ENCODE measurements at places on chromosomes 4 and X.
A peak's percentile ranks its signal among the peaks of the same experiment; 100 is the strongest.

GRCh38 chr4:70759126-70759525, 37.4 kb downstream of the RUFY3 start:
- H3K4me3 ChIP-seq: no peak overlapping the region
- H3K27ac ChIP-seq: no peak overlapping the region
- no peaks in the 10 kb centered on the region for H3K27me3 ChIP-seq
- H3K36me3 ChIP-seq: no peaks in the 10 kb centered on the region
- no peak for DNase-seq

DNA sequence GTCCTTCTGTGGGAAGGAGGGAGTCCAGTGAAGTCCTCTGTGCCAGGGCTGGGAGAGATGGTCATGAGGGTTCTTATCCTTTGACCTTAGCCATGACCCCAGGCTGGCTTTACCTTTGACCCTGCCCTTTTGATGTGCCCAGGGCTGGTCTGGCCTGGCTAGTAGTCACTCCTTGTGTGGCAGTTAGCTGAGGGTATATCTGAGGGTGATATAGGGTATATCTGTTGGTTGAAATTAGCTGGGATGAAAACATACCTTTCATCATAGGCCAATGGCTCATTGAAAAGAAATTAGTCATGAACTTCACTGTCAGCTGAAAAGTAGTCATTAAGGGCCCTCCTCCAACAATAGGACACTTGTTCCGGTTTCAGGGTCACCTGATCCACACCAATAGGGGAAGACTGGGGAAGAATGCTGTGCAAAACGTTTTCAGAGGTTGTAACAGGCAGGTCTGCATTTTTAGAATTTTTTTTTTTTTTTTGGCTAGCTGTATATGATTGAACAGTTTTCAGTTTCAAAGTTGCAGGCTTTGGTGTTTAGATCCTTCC, 74.6 kb upstream of the STOX2 start:
- H3K36me3 ChIP-seq: no peaks in the 10 kb centered on the region
- no peak overlapping the region for H3K4me3 ChIP-seq
- no peaks in the 10 kb centered on the region for H3K4me1 ChIP-seq
- H3K27ac ChIP-seq: no peak overlapping the region
- DNase-seq: no peak

GRCh38 chr4:67436742-67437141, 108.6 kb downstream of the CENPC start:
- H3K27ac ChIP-seq: no peak overlapping the region
- H3K4me1 ChIP-seq: no peaks in the 10 kb centered on the region
- DNase-seq: no peak
- no peaks in the 10 kb centered on the region for H3K36me3 ChIP-seq
- no peak overlapping the region for H3K4me3 ChIP-seq

GRCh38 chr4:76300012-76300411, 6.5 kb upstream of the STBD1 start:
- H3K27me3 ChIP-seq: no peaks in the 10 kb centered on the region
- DNase-seq: no peak
- peaks cover 10% of the 10 kb centered on the region for H3K4me1 ChIP-seq
- no peaks in the 10 kb centered on the region for H3K36me3 ChIP-seq

GRCh38 chrX:113548308-113549015, 707.8 kb upstream of the AMOT start:
- no peak for DNase-seq
- no peaks in the 10 kb centered on the region for H3K4me1 ChIP-seq
- H3K4me3 ChIP-seq: no peak overlapping the region
- no peaks in the 10 kb centered on the region for H3K27me3 ChIP-seq
- H3K36me3 ChIP-seq: no peaks in the 10 kb centered on the region

DNA sequence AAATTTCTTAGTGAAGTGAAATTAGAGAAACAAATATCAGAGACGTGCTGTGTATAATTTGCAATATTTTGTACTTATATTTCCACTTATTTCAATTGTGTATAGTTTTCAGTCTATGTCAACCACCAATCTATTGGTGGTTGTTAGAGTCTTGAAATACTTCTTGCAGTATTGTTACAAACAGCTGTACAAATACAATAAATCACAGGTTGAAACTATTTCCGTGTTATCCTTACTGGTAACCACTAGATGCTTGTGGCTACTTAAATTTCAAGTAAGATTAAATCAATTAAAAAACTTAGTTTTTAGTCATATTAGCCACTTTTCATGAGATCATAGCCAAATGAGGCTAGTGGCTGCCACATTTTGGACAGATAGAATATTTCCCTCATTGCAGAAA, 520.5 kb downstream of the GBA3 start:
- no peaks in the 10 kb centered on the region for H3K4me1 ChIP-seq
- no peaks in the 10 kb centered on the region for H3K36me3 ChIP-seq
- no peak overlapping the region for H3K4me3 ChIP-seq
- H3K27ac ChIP-seq: no peak overlapping the region

- no peaks in the 10 kb centered on the region for H3K36me3 ChIP-seq
- no peak overlapping the region for H3K27ac ChIP-seq
- H3K27me3 ChIP-seq: no peaks in the 10 kb centered on the region
- H3K4me3 ChIP-seq: no peak overlapping the region
These were observed 1066.6 kb downstream of the PCDH18 start for GRCh38 chr4:136465691-136466090.

- DNase-seq: no peak
- no peak overlapping the region for H3K4me3 ChIP-seq
- no peak overlapping the region for H3K27ac ChIP-seq
- H3K36me3 ChIP-seq: no peaks in the 10 kb centered on the region
- H3K27me3 ChIP-seq: no peaks in the 10 kb centered on the region
- H3K4me1 ChIP-seq: no peaks in the 10 kb centered on the region
These were observed 20.2 kb upstream of the CTSO start for GRCh38 chr4:155973639-155974475.

DNA sequence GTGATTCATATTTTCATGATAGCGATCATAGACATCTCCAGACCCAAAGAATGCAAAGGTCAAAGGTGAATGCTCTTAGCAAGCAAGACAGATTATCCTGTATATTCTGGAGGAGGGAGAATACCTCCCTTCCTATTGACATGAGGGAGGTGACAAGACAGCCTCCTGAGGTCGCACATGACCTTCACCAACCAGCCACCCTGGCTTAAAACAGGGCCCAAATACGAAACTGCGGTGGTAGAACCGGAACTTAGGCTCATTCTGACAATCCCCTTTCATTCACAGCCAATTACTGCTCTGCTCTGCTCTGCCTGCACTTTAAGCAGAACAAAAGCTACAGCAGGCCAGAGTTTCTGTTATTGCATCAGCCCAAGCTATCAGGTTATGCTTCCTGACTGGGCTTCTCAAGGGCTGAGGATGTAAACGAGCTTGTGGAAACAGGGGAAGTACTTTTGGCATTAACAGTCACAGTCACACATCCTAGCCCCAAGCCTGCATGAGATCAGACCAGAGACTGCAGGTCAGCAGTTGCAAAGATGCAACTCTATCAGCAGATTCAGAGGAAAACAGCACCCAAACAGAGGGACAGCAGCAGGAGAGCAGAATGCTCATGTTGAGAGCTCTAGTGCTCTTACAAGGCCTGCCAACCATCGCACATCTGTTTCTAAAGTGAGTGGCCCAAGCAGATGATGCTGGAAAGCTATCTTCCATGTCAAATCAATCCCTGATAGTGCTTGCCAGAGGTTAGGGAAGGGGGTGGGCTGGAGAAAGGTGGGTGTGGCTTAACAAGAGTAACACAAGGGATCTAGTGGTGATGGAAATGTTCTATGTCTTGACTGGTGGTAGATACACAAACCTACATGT, 51.3 kb upstream of the MAP3K15 start:
- no peaks in the 10 kb centered on the region for H3K4me1 ChIP-seq
- H3K36me3 ChIP-seq: no peaks in the 10 kb centered on the region
- no peak for DNase-seq
- H3K4me3 ChIP-seq: no peak overlapping the region
- no peaks in the 10 kb centered on the region for H3K27me3 ChIP-seq

GRCh38 chr4:169902658-169903345, 123.4 kb downstream of the MFAP3L start:
- H3K4me1 ChIP-seq: no peaks in the 10 kb centered on the region
- H3K27ac ChIP-seq: no peak overlapping the region
- no peak overlapping the region for H3K4me3 ChIP-seq
- H3K27me3 ChIP-seq: no peaks in the 10 kb centered on the region
- no peak for DNase-seq

- H3K27me3 ChIP-seq: no peaks in the 10 kb centered on the region
- no peak for DNase-seq
- H3K4me1 ChIP-seq: peaks cover 11% of the 10 kb centered on the region
- no peaks in the 10 kb centered on the region for H3K36me3 ChIP-seq
- no peak overlapping the region for H3K4me3 ChIP-seq
These were observed 84.6 kb upstream of the RPL34 start for GRCh38 chr4:108535757-108536156.

DNA sequence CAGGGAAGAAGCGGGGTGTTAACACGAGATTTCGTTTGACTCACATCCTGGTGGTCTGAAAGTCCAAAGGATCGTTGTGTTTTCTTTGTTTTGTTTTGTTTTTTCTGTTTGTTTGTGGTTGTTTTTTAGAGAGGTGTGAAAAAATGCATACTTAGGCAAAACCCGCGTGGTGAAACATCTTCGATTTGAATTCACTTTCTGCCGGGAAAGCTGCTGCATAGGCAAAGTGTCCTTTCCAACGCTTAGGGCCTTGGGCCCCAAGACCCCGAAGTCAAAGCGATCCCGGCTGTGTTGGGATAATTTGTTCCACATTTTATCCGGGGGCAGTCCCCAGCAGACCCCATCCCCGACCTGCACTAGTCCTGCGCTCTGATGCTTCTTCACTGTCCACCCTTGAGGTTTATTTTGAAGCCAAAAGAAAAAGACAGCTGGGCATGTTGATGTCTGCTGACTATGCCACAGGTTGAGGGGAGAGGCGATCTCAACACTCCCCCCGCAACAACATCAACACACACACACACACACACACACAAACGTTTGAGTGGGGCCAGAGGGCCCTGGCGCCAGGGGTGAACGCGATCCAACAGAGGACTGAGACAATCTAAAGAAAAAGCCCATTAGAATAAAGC, 2.0 kb downstream of the MSX1 start:
- H3K27me3 ChIP-seq: peaks cover 83% of the 10 kb centered on the region
- no peak for DNase-seq
- no peak overlapping the region for H3K27ac ChIP-seq
- H3K36me3 ChIP-seq: no peaks in the 10 kb centered on the region
- peak overlapping the region; percentile 52 for H3K4me3 ChIP-seq
- H3K4me1 ChIP-seq: peaks cover 32% of the 10 kb centered on the region

- no peak overlapping the region for H3K27ac ChIP-seq
- H3K36me3 ChIP-seq: no peaks in the 10 kb centered on the region
- no peak overlapping the region for H3K4me3 ChIP-seq
- no peaks in the 10 kb centered on the region for H3K27me3 ChIP-seq
These were observed 15.8 kb upstream of the GRSF1 start for GRCh38 chr4:70855464-70855863.

- no peak overlapping the region for H3K4me3 ChIP-seq
- no peaks in the 10 kb centered on the region for H3K4me1 ChIP-seq
- H3K27me3 ChIP-seq: no peaks in the 10 kb centered on the region
- no peak for DNase-seq
- H3K27ac ChIP-seq: no peak overlapping the region
- H3K36me3 ChIP-seq: no peaks in the 10 kb centered on the region
These were observed 66.8 kb downstream of the AFF2 start for GRCh38 chrX:148567229-148567628.

GRCh38 chrX:24428516-24428915, 36.6 kb upstream of the PDK3 start:
- no peaks in the 10 kb centered on the region for H3K4me1 ChIP-seq
- no peak for DNase-seq
- no peaks in the 10 kb centered on the region for H3K36me3 ChIP-seq
- H3K27me3 ChIP-seq: no peaks in the 10 kb centered on the region

GRCh38 chr4:14333616-14334015, 668.7 kb upstream of the CPEB2 start:
- no peak overlapping the region for H3K4me3 ChIP-seq
- H3K27ac ChIP-seq: no peak overlapping the region
- DNase-seq: no peak
- H3K36me3 ChIP-seq: no peaks in the 10 kb centered on the region
- H3K27me3 ChIP-seq: no peaks in the 10 kb centered on the region
- no peaks in the 10 kb centered on the region for H3K4me1 ChIP-seq

DNA sequence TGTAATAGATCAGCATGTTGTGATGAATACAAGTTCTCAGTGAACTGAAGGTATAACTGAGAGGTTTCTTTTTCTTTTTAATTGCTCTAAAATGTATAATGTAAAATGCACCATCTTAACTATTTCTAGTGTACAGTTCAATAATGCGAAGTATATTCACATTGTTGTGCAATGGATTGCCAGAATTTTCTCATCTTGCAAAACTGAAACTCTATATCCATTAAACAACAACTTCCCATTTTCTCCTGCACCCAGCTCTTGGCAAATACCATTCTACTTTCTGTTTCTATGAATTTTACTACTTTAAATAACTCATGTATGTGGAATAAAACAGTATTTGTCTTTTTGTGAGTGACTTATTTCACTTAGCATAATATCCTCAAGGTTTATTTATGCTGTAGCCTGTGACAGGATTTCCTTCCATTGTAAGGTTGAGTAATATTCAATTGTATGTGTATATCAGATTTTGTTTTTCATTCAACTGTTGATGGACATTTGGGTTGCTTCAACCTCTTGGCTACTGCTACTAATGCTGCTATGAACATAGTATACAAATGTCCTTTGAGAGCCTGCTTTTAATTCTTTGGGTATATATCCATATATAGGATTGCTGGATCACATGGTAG, 53.5 kb upstream of the NPFFR2 start:
- no peak overlapping the region for H3K4me3 ChIP-seq
- H3K36me3 ChIP-seq: no peaks in the 10 kb centered on the region
- no peak overlapping the region for H3K27ac ChIP-seq
- DNase-seq: no peak
- H3K4me1 ChIP-seq: no peaks in the 10 kb centered on the region
- no peaks in the 10 kb centered on the region for H3K27me3 ChIP-seq

DNA sequence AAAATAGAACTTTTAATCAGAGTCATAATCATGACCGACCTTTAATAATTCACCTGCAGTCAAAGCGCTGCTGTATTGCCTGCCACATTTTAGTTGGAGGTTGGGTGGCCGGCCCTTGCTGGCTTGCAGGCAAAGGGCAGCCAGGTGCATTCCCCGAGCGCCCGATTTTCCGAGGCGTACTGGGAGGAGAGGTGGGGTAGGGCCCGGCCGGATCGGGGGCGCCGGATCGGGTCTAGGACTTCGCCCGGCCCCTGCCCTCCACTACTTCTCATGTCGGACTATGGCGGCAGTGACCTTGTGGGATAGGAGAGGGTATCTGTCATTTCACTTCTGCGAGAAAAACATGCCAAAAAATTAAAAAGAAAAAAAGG, 2.5 kb upstream of the RS1 start:
- no peaks in the 10 kb centered on the region for H3K27me3 ChIP-seq
- H3K36me3 ChIP-seq: no peaks in the 10 kb centered on the region
- H3K4me3 ChIP-seq: peak overlapping the region; percentile 63

DNA sequence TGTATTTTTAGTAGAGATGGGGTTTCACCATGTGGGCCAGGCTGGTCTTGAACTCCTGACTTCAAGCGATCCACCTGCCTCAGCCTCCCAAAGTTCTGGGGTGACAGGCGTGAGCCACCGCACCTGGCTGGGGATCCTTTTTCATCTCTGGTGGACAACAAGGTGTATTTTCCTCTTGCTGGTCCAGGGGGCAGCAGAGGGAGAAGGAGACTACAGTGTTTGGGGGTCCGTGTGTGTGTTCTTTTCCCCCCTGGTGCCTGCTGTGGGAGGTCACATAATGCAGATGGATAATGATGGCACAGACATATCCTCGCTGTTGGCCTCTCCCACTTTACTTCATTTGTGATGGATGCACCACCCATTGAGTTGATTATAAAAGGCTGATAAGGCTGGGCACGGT, 39.0 kb upstream of the CD99 start:
- H3K4me3 ChIP-seq: no peak overlapping the region
- no peak for DNase-seq
- H3K27me3 ChIP-seq: no peaks in the 10 kb centered on the region
- no peak overlapping the region for H3K27ac ChIP-seq
- H3K4me1 ChIP-seq: no peaks in the 10 kb centered on the region

Data from effector memory CD4-positive, alpha-beta T cell (primary cell).